ENCODE measurements at places on chromosomes 12 and 14.
A peak's percentile ranks its signal among the peaks of the same experiment; 100 is the strongest.

- no peak for DNase-seq
Measured at GRCh38 chr14:32635061-32635719, 303.5 kb upstream of the NPAS3 start.

- DNase-seq: no peak
Measured at GRCh38 chr14:77311217-77311616, 9.5 kb downstream of the POMT2 start.

- DNase-seq: no peak
Measured at GRCh38 chr14:78164226-78164853, 5.8 kb upstream of the NRXN3 start.

DNA sequence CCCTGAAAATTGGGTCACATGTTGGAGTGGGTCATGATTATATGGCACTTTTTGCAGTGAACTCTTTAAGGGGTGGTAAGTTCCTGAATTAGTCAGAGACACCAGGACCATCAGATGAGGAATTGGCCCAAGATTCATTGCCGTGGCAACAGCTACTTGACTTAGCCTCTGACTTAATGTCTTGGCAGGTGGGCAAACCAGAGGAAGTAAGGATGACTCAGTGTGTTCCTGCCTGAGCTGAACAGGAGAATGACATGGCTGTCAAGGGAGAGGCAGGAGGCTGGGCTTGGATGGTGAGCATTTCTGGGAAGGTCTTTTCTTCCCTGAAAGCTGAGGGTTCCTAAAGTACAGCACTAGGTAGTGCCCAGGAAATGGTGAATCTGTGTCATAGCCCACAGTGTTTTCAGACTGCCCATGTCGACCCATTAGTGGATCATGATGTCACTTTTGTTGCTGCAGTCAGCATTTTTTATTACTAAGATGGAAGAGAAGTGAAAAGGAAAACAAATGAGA, 170.1 kb upstream of the PWP1 start:
- peak; percentile 82 for DNase-seq

- no peak for DNase-seq
Measured at GRCh38 chr12:121064116-121064515, 25.1 kb upstream of the OASL start.

GRCh38 chr14:97718886-97719442, 921.8 kb downstream of the VRK1 start:
- DNase-seq: no peak

- DNase-seq: no peak
Measured at GRCh38 chr12:19546611-19547162, 107.4 kb downstream of the AEBP2 start.

DNA sequence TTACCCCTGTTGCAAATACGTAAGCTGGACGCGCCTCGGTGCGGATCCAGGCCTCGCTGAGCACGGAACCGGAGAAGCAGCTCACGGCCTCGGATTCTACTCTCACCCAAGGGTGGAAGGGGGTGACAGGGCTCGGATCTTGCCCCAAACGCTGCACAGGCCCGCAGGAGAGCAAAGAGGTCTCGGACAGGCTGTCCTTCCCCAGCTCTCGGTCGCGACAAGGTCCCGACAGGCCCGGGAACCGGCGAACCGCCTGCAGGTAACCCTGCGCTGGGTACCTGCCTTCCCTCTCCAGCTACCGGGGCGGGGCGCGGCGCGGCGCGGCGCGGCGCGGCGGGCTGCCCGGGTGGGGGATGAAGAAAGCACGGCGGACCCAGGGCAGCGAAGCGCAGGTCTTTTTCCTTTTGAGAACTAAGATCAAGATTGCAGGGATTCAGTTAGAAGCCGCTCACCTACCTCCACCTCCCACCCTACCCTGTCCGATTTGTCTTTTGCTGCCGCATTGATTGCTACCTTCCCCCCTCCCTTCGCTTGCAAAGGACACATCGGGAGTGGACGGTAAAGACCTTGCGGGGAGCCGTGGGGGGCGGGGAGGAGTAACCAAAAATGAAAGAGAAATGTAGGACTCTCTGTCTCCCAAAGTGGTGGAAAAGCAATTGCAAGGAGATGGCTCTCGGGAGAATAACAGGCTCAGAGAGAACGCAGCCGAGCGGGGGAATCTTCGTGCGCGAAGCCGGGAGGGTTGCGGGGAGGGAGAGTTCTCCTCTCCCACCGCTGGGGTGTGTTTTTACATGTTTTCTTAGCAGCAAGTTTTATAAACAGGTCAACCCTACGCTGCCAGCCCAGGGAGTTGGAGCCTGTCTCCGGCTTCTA, 8.4 kb upstream of the TBX3 start:
- DNase-seq: no peak

DNA sequence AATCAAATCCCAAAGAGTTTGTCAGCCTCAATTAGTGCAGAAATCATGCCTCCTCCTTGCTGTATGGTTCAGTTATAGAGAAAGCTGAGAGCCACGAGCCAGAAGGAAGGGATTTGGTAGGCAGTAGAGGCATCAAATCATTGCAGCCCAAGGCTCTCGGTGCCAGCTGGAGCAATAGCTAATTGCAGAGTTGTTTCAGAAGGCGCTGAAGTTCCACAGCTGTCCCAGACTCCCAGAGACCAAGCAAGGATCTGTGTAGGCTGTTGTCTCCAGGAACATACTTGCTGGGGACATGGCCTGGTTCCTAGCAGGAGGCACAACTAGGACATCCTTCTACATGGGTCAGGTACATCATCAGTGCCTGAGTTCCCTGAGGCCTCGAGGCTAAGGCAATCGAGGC, 80.4 kb upstream of the WSCD2 start:
- DNase-seq: no peak

DNA sequence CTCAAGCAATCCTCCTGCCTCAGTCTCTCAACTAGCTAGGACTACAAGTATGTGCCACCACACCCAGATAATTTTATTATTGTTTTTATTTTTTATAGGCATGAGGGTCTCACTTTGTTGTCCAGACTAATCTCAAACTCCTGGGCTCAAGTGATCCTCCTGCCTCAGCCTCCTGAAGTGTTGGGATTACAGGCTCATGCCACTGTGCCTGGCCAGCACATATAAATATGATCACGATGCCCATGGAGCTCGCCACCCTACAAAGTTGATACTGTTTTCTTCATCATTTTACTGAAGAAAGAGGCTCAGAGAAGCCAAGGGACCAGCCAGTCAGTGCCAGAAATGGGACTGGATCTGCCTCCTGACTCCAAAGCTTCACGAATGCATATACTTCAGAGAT, 53.1 kb downstream of the NFKBIA start:
- no peak for DNase-seq

DNA sequence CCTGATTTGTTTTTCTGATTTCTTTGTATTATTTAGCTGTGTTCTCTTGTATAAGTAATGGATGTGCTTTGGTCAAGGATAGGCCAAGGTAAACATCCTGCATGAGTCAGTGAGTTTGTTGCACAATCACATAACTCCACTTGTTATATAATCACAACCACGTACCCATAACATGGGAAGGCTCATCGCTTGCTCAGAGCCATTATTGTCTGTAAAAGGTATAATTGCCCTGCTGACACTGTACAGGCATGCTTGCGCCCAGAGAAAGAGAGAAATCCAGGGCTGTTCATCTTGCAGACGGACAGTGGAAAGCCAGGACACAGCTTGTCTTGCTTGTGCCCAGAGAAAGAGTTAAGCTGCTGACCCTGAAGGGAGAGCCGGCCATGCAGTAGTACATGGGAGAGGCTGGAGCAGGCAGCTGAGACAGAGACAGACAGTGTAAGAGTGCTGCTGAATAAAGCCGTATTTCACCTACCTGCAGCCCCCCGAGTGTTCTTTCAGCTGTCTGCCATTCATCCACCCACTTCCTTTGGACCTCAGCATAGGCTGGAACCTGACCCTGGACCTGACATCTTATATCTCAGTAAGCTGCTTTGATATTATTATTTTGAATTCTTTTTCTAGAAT, 174.7 kb upstream of the DAAM1 start:
- no peak for DNase-seq

DNA sequence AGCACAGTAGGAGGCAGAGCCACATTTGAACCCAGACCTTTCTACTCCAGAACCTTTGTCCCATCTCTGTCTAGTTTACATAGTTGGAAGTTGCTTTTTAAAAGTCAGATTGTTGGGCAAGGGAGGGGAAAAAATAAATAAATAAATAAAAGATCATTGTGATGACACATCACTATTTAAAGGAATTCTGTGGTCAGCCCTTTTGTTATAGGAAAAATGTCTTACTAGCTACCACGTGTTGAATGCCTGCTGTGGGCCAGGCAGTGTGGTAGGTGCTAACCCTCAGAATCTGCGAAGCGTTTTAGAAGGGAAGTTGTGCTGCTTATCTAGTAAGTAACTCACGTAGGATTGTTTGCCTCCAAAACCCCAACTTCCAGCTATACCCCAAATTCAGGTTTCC, 62.3 kb downstream of the BHLHE41 start:
- DNase-seq: no peak

DNA sequence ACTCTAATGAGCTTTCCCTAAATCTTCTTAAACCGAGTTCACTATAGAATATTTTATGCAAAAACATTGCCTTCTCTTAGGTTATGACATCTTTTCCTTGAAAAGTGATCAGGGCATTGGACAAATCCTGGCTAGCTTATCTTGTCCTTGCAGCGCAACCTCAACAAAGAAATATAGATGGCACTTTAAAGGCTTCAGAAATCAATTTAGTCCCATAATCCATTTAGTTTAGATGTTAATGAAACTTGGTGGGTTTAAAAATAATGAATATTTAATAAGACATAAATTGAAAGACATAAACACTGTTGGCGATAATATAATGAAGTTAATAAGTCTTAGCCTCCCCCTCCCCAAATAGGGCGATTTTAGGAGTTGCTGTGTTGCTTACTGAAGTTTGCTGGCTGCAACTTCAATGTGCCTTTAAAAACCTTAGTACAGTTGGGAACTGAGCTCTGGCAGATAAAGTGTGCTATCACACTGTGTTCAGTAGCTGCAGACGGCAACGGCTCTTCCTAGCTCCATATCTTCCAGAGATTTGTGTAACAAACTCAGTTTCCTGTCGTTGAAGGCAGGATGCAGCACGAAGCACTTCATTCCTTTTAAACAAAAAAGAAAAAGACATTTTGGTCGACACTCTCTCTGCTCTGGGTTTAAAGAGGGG, 19.5 kb downstream of the PLXNC1 start:
- no peak for DNase-seq

DNA sequence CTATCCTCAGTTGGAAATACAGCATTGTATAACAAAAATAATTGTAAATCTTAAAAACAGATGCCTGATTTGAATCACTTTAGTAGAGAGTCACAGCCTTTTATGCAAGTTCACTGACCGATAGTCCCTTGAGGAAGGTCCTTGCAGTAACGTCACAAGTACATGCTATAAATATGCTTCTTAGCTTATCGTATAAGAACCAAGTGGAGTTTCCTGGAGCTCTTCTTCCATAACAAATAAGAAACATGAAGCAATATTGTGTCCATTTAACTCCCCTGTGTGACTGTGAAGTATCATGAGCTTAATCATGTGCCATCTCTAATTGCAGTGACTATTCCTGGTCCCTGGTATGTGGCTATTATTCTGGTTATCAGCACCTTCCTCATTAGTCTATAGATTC, 107.9 kb downstream of the SLC38A4 start:
- DNase-seq: no peak

GRCh38 chr12:111766608-111767361, at the start of gene ALDH2:
TSS of gene ALDH2 (plus strand) at chr12:111766933. CDS start at chr12:111766983, 50 bp downstream.
- no peak for DNase-seq

DNA sequence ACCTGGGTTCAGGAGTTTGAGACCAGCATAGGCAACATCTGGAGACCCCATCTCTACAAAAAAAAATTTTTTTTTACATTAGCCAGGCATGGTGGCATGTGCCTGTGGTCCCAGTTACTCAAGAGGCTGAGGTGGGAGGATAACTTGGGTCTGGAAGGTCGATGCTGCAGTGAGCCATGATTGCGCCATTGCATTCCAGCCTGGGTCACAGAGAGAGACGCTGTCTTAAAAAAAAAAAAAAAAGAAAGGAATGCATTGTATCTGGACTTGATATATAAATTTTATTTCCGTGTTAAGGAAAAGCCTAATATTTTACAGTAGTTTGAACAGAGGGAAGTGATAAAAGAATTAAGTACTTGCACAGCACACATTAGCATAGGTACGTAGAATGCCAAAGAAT, 97.2 kb downstream of the ZC3H14 start:
- DNase-seq: no peak

DNA sequence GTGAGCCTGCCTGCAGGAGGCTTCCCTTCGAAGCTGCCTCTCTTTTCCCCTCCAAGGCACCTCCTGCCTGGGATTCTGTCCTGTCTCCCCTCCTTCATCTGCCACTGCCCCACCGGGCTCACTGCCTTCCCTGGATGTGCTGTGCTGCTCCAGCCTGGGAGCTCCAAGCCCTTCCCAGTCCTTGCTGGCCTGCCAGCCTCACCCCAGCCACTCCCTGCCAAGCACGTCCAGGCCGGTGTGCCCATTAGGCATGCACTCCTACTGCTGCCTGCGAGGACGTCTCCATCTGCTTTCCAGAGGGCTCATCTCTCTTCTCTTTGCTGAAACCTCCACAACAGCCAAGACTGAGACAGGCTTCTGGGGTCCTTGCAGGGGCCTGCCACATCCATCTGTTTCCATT, 8.4 kb upstream of the SLC25A47 start:
- DNase-seq: no peak

- DNase-seq: no peak
Measured at GRCh38 chr14:49946320-49947141, 53.6 kb downstream of the ARF6 start.

DNA sequence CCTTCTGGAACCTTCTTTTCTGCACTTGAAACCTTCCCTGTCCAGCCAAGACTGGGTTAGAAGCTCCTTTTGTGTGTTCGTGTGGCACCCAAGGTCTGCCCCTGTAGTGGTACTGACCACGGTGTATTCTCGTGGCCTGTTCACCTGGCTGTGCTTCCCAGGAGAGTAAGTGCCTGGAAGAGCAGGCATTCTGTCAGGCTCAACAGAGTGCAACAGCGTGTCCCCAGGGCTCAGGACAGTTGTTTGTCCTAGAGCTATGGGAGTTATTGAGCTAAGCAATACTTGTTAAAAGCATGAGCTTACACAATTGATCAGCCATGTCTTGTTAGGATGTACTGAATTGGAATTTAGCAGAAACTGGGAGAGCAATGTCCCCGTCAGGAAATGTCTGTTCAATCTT, 12.9 kb upstream of the SLC38A2 start:
- DNase-seq: no peak

- no peak for DNase-seq
Measured at GRCh38 chr14:104396682-104397470, 182.7 kb upstream of the C14orf180 start.

- no peak for DNase-seq
Measured at GRCh38 chr12:120242275-120242799, 23.2 kb downstream of the PXN start.

GRCh38 chr12:66742508-66743367, 63.9 kb upstream of the GRIP1 start:
- no peak for DNase-seq

- no peak for DNase-seq
Measured at GRCh38 chr12:18798535-18799361, 60.8 kb downstream of the CAPZA3 start.

- no peak for DNase-seq
Measured at GRCh38 chr14:85532374-85533022, 2.6 kb downstream of the FLRT2 start.

GRCh38 chr14:53252141-53252540, 99.0 kb upstream of the DDHD1 start:
- no peak for DNase-seq
